ENCODE measurements at places on chromosomes 12 and 14.

DNA sequence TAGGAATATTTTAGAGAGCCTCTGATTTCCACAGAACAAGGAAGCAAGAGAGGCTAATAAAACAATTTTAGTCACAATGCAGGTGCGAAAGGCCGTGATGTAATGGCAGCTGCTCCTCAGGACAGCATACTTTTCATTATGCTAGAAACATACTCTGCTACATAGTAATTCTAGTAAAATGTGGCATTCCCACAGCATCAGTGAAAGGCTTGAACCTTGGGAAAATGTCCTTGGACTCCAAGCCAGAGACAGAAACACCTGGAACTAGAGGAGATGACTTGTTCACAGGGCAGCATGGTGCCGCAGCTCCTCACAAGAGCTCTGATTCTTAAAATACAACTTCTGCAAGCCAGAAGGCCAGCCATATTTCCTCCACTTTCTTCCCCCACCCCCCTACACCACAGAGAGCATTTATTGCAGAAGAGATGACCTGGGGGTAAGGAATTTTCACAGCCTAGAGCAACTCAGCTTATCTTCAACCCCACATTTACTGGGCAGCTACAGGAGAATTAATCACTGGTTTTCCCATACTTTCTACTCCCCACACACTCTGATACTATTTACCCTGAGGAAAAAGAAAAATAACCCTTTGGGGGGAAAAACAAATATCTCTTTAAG, 15.8 kb downstream of the ABCC9 start:
- peak; percentile 14 for DNase-seq

DNA sequence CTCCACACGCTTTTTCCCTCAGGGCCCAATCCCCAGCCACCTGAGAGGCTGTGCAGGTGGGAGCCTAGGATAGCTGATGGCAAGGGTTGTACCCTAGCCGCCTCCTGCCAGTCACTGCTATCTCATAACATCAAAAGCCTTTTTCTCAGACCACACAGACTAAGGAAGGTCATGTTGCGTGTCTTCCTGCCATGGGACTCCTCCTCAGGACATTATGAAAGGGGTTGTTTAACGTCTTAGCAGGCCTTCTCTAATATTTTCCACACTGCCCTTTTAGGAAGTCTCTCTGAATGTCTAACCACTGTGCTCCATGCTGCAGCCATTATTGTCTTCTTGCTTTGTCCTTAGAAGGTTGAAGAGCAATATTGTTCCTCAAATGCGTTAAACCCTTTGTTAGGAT, 7.6 kb upstream of the SMUG1 start:
- DNase-seq: no peak

DNA sequence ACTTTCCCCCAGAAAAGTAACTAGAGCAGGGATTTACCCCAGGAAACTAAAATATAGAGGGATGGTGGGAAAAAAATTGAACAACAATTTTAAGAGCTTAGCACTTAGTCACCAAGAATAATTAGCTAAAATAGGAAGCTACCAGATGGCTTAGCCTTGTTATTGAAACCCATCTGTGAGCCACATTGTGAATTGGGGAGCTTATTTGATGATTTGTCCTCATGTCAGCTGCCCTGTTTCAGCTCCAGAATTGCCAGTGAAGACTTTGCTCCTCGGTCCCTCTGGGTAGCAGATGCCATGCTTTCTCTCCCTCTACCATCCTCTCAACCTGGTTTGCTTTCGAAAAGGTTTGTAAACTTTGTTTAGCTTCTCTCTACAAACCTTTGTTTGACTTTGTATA, 67.7 kb upstream of the PTHLH start:
- no peak for DNase-seq

DNA sequence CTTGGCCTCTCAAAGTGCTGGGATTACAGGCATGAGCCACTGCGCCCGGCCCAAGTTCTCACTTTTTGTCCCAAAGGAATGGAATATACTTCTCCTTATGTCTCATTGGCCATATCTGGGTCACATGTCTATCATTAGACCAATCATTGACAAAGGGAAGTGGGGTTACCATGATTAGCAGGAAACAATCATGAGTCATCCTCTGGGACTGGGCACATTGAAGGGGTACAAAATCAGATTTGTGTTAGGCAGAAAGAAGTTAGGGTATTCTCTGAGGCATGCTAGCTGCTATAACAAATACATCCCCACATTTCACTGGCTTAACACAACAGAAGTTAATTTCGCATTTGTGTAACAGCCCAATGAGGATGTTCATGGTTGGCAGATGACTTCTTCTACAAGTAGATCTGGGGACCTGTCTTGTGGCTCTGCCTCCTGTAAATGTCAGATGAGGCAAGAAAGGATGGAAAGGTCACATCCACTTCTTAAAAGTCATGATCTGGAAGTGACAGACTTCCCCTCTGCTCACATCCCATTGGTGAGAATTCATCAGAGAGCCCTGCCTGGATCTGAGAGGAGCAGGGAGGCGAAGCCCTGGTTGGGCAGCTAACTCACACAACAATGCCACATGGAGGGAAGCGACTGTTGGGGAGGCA, 3.1 kb downstream of the CCDC63 start:
- no peak for DNase-seq

- DNase-seq: no peak
Measured at GRCh38 chr12:79895804-79896203, 39.1 kb downstream of the PPP1R12A start.

DNA sequence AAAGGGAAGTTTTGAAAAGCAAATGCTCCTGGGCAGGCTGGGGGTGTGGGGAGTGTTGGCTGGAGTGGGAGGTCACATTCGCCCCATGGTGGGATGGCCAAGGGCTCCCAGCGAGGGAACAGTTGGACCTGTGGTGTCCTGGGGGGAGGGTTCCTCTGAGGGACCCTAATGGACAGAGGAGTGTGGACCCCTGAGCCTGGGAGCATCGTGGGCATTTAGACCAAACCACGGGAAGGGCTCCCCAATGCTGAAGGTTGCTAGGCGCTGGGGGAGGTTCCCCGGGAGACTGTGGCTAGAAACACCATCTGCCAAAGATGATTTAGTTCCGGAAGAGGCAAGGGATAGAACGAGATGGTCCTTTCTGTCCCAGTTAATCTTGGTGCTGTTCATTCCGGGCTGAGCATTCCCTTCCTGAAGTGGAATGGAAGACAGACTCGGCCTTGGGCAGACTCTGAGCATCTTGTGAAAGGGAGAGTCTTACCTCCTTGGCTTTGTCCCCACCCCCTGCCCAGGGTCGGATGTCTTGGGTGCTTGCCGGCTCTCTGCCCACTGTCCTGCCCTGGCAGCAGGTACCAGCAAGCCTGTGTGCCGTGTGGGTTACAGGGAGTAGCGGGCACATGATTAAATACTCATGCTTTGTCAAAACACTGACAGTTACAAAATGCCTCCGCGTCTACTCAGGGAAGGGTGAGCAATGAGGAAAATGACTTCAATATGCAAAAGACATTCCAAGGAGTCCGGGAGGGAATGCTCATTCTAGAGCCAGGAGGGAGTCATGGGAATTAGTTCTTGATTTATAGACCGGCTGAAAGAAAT, 215.9 kb downstream of the CACNA1C start:
- peak; percentile 98 for DNase-seq

- no peak for DNase-seq
Measured at GRCh38 chr12:109841356-109841755, 8.2 kb upstream of the TRPV4 start.

GRCh38 chr12:14959463-14959862, 1.9 kb downstream of the ARHGDIB start:
- no peak for DNase-seq

Data from NCI-H226 (cell line).